ENCODE measurements at places on chromosomes 2 and 18. TPM values are rescaled to one million over a fixed set of nuclear protein-coding genes. Genes with fewer than 3 reads are reported as not detected.

DNA sequence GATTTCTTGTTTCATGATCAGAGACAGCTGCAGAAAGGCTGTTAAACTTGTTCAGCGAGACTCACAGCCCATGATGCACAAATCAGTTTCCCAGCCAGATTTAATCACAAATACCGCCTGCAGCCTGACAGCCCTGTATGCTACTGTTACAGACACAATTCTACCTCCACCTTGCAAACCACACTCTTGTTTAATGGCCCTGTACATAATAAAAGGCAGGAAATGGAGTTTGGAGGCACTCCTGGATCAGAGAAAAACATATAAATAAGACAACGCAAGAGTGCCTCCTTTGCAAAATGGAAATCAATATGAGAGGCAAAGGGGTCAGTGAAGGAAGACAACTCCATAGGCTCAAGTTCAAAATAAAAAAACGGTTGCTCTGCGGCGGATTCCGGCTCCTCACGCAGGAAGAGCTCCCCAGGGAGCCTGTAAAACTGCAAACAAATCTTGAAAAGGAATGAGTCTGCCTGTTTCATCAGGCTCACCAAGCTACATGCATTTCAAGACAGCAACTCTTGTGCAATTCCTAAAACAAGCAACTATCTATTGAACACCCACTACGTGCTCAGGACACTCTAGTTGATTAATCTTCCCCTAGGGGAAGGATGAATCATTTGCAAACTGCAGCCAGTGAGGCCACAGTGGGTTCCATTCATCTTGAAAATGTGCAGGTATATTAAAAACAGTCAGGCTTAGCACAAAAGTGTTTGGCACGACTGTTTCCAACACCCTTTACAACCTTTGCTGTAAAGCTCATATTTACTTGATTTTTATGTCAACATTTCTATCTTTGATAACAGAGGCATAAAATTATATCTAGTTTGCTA is 37.5 kb downstream of the TBC1D8 start:
- DNase-seq: peak; percentile 89

GRCh38 chr18:79956276-79956675 is 4.8 kb upstream of the SLC66A2 start:
- no peak for DNase-seq

ELOA2 gene
- total RNA-seq: not detected

DNA sequence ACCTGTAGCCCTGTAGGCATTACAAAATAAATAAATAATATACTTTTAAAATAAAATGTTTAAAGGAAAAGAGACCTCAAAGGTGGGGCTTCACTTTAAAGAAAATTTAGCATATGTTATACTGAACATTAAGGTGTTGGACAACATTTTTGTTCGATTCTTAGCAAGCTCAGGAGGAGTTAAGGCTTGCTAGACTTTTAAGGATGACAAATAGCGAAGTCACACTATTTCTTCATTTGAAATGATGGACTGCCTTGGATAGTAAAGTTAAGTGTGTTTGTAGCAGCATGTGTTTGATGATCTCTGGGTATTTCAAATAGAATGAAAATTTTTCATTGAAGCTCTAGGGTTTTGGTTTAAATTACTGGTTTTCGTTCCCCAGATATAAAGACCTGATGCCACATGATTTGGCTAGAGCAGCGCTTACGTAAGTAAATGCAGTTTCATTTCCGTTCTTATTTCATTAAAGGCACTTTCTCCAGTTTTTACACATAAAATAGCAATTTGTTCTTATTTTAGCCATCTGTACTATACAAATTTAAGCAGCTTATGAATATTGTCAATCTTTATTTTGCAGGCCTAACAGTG is 24.9 kb downstream of the HADHB start:
- DNase-seq: no peak

MAP3K19 gene
- total RNA-seq: not detected

DNA sequence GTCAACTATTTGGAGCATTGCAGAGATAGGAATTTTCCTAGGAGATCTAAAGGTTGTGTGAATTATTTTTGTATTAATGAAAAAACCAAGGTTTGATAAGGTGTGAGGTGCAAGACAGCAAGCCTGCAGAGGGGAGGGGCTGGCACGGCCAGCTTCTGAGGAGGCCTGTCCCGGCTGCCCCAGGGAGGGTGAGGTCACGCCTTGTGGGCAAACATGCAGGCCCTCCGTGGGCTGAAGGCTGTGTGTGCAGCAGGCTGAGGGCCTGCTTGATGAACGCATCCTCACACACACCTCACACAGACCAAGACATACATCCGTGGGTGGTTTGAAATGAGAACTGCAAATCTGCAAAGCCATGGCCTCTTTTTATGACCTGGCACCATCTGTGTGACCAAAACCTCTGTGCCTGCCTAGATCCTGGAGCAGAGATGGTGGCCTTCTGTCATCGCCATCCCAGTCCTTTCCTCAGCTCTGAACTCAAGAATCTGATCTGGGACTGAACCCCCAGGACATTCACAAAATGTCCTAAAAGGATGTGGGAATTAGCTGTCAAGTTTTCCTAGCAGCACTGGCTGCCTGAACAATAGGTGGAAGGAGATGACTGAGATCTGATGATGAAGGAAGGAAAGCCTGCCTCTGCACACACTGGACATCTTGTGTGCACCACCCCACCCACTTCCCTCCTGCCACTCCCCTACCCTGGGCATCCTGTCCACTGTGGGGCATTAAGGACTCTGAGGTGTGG is 102.4 kb upstream of the MGAT4A start:
- DNase-seq: no peak

DNA sequence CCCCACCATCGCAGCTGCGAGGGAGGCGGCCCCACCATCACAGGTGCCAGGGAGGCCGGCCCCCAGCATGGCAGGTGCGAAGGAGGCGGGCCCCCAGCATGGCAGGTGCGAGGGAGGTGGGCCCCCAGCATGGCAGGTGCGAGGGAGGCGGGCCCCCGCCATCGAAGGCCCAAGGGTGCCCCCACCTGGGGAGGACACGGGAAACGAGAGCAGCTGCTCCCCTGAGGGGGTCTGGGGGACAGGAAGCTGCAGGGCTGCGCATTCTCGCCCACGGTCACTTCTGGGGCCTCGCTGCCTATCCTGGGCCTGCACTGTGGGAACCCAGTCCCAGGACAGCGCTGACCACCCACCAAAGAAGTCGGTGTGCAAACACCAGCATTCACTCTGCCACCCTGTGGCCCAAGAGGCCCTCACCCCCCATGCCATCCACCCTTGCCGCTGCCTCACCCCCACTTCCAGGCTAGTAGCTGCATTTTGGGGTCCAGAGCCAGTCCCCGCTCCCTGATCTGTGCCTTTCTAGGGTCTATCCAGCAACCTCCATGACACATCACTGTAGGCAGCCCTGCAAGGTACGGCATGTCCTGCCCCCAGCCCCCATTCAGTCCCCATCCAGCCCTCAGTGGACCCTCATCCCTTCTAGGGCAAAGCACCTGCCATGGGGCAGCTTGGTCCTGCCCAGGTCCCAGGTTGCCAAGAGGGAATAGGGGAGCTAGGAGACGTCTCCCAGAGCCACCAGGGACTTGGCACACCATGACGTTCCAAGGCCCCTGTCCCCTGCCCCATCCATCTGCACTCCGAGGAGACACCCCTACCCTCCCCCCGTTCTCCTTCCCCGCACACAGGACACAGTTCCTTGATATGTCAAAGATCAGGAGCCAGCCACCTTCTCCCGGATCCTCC is 24.0 kb upstream of the GPC1 start:
- DNase-seq: no peak

MROH2A gene
- under 0.01 TPM for total RNA-seq

OTX1 gene
- total RNA-seq: 0.57 TPM

DNA sequence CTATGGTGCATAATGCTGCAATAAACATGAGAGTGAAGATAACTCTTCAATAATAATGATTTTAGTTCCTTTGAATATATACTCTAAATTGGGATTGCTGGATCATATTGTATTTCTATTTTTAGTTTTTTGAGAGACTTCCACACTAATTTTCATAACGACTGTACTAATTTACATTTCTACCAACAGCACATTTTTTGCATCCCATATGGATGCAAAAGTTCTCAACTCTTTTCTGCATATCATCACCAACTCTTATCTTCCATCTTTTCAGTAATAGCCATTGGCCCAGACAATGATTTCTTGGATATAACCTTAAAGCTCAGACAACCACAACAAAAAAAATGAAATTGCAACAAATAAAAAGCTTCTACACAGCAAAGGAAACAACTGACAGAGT is 1082.4 kb downstream of the CNTNAP5 start:
- DNase-seq: no peak

- peak; percentile 80 for DNase-seq
Measured at GRCh38 chr18:48994044-48994651, 43.4 kb upstream of the SMAD7 start.

DNA sequence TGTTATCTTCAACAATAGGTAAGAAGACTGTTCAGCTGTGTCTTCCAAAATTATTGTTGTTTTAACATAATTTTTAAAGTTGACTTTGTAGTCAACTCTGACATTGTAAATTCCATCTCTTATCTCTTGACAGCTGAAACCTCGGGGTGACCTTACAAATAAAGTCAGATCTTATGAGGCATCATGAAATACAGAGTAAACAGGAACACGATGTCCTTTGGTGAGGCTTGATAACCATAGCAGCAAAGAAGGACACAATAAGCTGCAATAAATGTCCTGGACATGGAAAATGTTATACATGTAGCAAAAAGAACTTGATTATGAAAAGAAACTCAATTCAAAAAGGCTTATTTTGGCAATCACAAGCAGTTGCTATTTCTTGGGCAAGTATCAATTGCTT is 618.9 kb upstream of the SLC39A10 start:
- no peak for DNase-seq

- no peak for DNase-seq
Measured at GRCh38 chr2:8586457-8587051, 95.3 kb upstream of the ID2 start.

DNA sequence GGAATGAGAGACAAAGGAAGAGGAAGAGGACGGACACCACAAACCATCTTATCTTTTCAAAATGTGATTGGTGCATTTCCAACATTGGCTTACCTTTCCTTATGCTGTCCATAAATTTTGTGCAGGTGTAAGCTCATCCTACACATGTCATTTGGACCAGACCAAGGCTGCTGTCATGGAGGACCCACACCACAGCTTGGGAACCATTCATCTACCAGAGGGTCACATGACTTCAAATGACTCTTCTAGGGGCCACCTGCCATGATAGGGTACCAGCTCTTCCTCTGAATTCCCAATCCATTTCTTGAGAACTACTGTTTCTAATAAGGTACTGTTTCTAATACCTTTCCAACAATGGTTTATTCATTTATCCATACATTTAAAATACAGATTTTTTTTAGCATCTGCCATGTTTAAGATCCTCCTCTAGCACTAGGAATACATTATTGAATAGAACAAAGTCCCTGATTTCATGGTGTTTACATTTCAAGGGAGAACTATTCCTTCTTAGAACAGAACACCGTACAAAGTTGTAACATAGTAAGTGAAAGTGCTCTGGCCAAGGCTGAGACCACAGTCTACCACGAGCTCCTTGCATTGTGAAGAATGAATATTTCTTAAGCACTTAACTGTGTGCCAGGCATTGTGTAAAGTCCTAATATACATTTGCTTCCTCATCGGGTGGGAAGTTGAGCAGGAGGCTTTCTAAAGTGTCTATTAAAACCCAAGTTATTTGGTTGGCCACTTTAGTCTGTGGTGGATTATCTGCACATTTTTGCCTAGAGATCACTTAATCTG is 246.1 kb upstream of the FN1 start:
- no peak for DNase-seq

DNA sequence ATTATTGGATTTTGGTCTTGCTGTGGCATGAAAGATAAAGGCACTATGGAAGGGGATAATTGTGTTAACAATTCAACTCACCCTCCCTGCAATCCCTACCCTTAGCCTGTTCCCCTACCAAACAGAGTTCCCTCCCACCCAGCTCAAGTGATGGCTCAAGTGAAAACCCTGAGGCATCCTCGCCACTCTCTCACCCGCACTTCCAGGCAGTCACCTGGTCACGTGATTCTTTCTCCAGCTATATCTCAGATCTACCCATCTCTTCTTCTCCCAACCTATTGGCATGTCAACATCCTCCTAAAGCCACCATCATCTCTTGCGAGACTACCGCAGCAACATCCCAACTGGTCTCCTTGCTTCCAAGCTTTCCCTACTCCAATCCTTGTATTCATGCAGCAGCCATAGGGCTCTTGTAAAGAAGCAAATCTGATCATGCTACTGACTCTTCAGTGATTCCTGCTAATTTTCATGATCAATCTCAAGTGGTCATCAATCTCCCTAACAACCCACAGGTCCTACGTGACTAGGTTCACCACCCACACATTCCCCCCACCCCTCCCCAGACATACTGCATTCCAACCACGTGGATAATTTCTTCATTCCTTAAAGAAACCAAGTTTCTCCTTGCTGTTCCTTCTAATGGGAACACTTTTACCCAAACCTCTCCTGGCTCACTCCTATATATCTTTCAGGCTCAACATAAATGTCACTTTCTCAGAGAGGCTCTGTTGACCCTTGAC is 66.7 kb downstream of the MBD2 start:
- no peak for DNase-seq

GRCh38 chr2:222087998-222088397 is 210.8 kb downstream of the PAX3 start:
- no peak for DNase-seq

VAMP8 gene
- 1.7 TPM for total RNA-seq

DNA sequence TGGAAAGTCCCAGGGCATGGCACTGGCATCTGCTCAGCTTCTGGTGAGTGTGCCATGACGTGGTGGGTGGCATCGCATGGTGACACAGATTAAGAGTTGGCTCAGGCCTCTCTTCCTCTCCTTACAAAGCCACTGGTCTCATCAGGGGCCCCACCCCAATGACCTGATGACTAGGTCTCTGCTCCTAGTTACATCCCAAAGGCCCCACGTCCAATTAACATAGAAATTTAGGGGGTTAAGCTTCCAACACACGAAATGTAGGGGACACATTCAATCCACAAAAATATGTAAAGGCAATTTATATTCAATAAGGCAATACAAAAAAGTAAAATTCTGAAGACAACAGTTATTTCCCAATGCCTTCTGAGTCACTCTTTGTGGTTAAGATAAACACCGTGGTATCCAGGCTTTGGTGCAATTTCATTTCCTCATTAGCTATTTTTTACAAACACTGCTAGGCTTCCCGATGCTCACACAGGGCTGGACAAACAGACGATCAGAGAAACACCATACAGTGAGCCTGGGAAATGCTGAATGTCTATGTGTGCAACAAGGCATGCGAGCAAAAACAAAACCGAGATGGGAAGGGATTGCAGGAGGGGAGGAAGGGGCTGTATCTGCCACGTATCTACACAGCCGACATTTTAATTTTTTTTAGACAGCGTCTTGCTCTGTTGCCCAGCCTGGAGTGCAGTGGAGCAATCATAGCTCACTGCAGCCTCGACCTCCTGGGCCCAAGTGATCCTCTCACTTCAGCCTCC is 67.2 kb downstream of the MBP start:
- DNase-seq: peak; percentile 96

Measured in fibroblast of the aortic adventitia (primary cell).